NCI-H1092 (cell line): ENCODE measurements at places on chromosomes 3 and 15.

- DNase-seq: peak; percentile 58
These were observed 16.4 kb upstream of the SKIC8 start for GRCh38 chr15:78315686-78316282.

DNA sequence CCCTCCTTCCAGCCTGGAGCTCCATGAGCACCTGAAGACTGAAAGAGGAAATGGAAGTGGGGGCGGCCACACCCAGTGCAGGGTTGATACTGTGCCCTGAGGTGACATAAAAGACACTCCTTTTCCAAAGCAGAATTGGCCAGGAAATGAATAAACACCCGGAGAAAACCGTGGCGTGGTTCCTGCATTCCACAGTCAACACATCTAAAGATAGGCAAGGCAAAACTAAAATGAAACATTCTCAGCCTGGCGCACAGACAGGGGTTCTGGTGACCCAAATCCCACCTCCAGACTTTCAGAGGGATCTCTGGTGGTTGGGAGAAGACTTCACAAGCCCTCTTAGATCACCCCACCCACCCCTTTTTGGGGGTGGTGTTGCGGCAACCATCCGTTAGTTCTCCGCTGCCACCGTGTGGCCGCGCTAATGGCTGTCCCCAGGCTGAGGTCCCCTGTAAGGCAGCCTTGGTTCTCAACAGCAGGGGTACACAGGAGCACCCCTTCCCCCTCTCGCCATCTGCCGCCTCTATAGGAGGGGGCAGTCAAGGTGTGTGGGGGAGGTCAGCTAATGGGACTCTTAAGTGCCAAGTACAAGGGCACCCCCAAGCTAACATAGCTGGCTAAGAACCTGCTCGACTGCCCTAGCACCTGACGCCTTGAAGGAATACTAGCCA, 2.5 kb upstream of the MST1R start:
- DNase-seq: no peak

GRCh38 chr15:39084674-39085530, 496.0 kb upstream of the THBS1 start:
- no peak for DNase-seq

DNA sequence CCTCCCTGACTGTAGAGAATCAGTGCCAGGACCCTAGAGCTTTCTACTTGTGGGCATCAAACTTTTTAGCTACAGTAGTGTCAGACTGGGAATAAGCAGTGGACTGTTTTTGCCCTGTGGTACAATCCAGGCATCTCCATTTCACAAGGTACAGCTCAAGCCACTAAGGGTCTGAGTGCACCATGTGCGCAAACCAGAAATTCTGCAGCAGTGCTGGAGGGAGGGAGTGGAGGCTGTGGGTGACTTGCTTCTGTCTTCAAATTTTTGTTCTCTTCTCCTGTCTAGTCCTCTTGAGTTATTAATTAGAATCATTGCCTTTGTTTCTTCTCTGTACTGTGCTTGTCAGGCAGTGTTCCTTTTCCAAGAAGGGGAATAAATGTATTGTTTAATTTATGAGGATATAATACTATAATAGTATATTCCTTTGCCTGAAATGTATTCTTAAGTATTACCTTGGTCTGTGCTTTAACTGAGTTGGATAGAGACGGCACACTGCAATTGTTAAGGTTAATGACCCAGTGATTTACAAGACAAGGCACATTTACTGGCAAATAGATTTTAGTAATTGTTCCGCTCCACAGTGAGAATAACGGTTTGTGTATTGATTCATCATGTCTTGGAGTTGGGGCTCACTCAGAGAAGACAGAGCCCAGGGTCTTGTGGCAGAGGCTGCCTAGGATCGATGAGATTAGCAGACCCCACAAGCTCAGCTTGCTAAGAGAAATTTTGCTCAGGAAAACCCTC, 390.6 kb upstream of the CFAP20DC start:
- DNase-seq: no peak

GRCh38 chr3:172181932-172182586, 142.7 kb downstream of the FNDC3B start:
- DNase-seq: no peak

DNA sequence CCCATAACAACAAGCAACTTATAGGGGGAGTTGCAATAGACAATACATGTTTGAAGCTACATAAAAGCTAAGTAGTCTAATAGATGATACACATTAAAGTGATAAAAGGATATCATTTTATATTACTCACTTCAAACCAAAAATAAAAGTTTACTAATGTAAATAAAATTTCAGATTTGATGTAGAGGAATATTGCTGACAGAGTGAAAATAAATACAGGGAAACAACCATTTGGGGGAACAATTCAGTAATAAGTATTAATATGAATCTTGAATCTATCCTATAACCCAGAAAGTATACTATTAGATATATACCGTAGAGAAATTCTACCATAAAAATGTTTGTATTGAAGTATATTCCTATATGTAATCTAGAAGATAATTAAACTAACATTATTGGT, 1248.9 kb upstream of the EPHA6 start:
- no peak for DNase-seq

DNA sequence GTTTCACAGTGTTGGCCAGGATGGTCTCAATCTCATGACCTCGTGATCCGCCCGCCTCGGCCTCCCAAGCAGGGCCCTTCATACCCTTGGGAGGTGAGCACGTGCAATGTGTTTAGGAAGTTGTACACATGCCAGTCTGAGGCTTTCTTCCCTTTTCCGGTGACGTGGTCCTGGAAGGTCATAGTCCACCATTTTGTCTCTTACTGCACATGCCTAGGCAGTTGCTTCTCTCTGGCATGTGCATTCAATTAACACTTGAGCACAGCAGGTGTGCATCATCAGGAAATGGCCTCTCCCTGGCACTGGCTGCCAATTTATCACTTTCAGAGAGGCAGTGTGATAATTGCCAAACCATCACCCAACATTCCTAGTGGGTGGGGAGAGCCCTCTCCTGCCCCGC, 21.7 kb upstream of the SELENOK start:
- DNase-seq: no peak

DNA sequence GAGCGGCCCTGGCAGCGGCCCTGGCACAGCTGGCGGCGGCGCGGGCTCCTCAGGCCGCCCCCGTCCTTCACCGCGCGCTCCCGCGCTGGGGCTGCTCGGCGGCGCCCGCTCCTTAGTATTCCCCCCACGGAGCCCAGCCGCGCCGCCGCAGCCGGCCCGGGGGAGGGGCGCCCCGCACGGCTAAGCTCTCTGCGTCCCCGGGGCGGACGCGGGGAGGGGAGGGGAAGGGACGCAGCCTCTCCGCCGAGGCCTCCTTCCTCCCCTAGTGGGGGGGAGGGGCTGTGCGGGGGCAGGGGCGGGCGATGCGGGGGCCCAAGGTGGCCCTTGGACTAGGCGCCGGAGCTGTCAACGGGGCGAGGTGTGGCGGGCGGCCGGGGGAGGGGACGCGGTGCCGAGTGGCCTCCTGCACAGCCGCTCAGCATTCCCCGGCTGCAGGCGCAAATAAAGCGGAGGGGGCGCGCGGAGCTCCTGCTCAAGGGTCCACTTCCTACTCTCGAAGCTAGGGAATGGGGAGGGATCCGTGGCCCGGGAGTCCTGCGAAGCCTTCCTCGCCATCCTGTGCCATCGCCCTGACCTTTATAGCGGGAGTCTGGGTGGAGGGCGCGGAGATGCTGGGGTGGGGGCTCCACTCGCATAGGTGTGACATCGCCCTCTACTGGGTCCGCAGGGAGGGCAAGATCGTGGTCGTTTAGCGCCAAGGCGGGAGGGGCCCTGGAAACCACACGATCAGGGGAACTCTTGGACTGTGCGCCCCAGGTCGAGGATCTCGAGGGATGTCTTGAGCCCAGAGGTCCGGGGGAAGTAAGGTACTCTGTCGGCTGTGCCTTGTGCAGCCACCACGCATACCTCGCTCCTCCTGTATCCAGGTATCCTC, 22.2 kb downstream of the EPHB3 start:
- DNase-seq: peak; percentile 43

GRCh38 chr3:78754066-78754743, 1013.6 kb downstream of the ROBO1 start:
- no peak for DNase-seq

- no peak for DNase-seq
These were observed 68.2 kb upstream of the THBS1 start for GRCh38 chr15:39512643-39513042.
